Colonic mucosa (tissue), 4 donors: ENCODE measurements at places on chromosomes 7 and 10. TPM values are rescaled to one million over a fixed set of nuclear protein-coding genes. Genes with fewer than 3 reads are reported as not detected.
A peak's percentile ranks its signal among the peaks of the same experiment; 100 is the strongest.

The A1CF gene
- 38.9 TPM for total RNA-seq

The ARHGEF35 gene
- total RNA-seq: 14.0 TPM

DNA sequence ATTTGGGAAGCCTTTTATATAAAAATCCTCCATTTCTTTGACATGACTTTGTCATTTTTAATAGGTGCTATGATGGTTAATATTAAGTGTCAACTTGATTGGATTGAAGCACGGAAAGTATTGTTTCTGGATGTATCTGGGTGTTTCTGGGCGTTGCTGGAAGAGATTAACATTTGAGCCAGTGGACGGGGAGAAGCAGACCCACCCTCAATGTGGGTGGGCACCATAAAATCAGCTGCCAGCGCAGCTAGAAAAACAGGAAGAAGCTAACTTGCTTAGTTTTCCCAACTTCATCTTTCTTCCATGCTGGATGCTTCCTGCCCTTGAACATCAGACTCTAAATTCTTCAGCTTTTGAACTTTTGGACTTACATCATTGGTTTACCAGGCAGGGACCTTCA is 1003.0 kb downstream of the SORCS3 start:
- peaks cover 12% of the 10 kb centered on the region for H3K4me1 ChIP-seq
- H3K27me3 ChIP-seq: no peaks in the 10 kb centered on the region
- H3K36me3 ChIP-seq: no peaks in the 10 kb centered on the region
- H3K4me3 ChIP-seq: no peak overlapping the region
- no peak overlapping the region for H3K27ac ChIP-seq

GRCh38 chr7:135414850-135415439 is 95.0 kb downstream of the CNOT4 start:
- no peaks in the 10 kb centered on the region for H3K4me1 ChIP-seq
- no peaks in the 10 kb centered on the region for H3K27me3 ChIP-seq
- peak; percentile 24 for DNase-seq
- H3K36me3 ChIP-seq: no peaks in the 10 kb centered on the region

GRCh38 chr7:132073920-132074589 is 502.2 kb downstream of the PLXNA4 start:
- no peak for DNase-seq
- H3K27ac ChIP-seq: no peak overlapping the region
- no peak overlapping the region for H3K4me3 ChIP-seq
- no peaks in the 10 kb centered on the region for H3K27me3 ChIP-seq
- H3K4me1 ChIP-seq: no peaks in the 10 kb centered on the region
- H3K36me3 ChIP-seq: no peaks in the 10 kb centered on the region

DNA sequence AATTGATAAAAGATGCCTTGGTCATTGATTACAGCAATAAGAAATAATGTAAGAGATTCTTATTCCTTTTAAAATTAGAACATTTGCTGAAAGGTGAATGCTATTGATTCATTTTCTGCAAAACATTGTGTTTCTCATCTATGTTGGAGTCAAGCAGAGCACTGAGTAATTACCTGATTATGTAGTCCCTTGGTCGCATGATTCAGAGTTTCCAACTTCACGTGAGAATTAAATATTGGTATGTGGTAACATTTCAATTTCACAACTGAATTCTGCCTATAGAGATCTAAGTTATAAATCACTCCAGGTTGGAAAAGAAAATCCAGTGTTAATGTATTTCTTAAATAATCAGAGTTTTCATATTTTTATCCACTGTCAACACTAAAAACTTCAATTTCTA is 701.4 kb downstream of the PHTF2 start:
- no peak for DNase-seq
- H3K4me3 ChIP-seq: no peak overlapping the region
- H3K27me3 ChIP-seq: no peaks in the 10 kb centered on the region
- no peak overlapping the region for H3K27ac ChIP-seq
- no peaks in the 10 kb centered on the region for H3K36me3 ChIP-seq
- H3K4me1 ChIP-seq: no peaks in the 10 kb centered on the region

DNA sequence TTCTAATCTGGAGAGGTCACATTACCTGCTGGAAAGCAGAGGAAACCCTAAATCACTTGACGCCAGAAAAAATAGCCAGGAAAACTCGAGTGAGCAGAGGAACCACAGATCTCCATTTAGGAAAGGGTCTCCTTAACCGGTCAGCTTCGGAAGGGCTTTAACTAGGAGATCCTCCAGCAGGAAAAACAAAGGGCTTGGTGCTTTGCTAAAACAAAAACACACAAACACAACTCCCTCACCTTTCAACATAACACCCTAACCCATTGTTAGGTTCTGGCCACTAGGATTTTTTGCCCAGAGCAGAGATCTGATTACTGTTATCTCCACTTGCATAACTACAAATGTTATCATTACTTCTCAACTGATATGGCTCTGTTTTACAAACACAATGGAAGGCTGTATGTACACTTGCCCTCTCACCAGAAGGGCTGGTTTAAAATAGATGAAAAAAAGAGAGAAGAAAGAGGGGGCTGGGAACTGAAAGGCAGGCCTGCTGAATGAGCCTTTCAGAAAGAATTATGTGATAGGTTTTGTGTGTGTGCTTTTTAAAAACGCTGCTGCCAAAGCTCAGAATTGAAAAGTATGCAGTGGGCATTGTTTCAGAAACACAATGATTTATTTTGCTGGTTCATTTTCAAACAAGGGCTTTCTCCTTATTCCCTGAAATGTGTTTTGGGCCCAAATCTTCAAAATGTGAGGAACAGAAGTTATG is 161.5 kb downstream of the FGFR2 start:
- no peak overlapping the region for H3K4me3 ChIP-seq
- DNase-seq: no peak
- H3K27ac ChIP-seq: no peak overlapping the region

- H3K4me3 ChIP-seq: no peak overlapping the region
- no peaks in the 10 kb centered on the region for H3K4me1 ChIP-seq
- H3K27me3 ChIP-seq: no peaks in the 10 kb centered on the region
These were observed 37.0 kb downstream of the PFKP start for GRCh38 chr10:3104251-3104918.

DNA sequence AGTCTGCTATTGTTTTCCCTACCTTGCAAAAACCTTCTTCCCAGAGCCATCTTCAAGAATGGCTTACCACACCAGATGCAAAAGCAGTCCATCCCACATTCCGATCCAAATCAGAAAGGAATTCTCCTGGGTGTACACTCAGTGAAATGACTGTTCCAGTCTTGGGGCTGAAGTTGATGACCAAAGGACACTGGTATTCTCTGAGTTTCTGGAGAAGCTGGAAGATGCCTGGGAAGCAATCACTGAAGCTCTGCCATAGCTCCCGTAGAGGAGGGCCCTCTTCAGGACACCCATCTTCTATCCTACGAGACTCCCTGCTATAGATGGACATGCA is 155.7 kb downstream of the LCOR start:
- H3K36me3 ChIP-seq: no peaks in the 10 kb centered on the region
- no peak for DNase-seq
- no peak overlapping the region for H3K4me3 ChIP-seq

GRCh38 chr10:78614744-78615143 is 454.0 kb upstream of the ZMIZ1 start:
- H3K27ac ChIP-seq: no peak overlapping the region
- H3K27me3 ChIP-seq: no peaks in the 10 kb centered on the region
- no peak overlapping the region for H3K4me3 ChIP-seq
- no peak for DNase-seq
